Fibroblast of skin of right biceps (primary cell): ENCODE measurements at places on chromosomes 11 and 22.
A peak's percentile ranks its signal among the peaks of the same experiment; 100 is the strongest.

DNA sequence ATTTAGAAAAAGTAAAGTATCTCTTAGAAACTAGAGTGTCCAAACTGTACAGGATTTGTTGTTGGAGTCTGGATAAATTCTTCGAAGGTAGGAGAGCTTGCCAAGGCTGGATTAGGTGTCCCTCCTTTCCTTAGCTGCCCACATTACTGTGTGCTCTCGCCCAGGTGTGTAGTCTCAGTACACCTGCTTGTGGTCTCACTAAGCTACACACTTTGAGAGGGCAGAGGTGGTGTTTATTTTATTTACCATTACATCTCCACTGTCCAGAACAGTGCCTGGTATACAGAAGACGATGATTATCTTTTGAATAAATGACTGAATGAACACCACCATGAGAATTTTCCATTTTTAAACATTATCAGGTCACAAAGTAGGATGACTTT lies 36.5 kb downstream of the VSIG10L2 start:
- no peak for DNase-seq

- peak; percentile 95 for DNase-seq
Measured at GRCh38 chr11:126547161-126547560, 191.7 kb downstream of the ST3GAL4 start.

DNA sequence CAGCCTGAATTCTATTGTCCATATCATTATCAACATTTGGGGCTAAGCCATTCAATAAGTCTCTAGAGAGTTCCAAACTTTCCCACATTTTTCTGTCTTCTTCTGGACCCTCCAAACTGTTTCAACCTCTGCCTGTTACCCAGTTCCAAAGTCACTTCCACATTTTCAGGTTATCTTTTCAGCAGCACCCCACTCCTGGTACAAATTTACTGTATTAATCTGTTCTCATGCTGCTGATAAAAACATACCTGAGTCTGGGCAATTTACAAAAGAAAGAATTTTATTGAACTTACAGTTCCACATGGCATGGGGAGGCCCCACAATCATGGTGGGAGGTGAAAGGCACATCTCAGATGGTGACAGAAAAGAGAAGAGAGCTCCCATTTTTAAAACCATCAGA lies 5.8 kb downstream of the OR5AK2 start:
- no peak for DNase-seq

- DNase-seq = no peak
Measured at GRCh38 chr11:65977621-65978390, 16.3 kb downstream of the SART1 start.

GRCh38 chr11:46711303-46711702 lies 7.7 kb upstream of the F2 start:
- DNase-seq = no peak

DNA sequence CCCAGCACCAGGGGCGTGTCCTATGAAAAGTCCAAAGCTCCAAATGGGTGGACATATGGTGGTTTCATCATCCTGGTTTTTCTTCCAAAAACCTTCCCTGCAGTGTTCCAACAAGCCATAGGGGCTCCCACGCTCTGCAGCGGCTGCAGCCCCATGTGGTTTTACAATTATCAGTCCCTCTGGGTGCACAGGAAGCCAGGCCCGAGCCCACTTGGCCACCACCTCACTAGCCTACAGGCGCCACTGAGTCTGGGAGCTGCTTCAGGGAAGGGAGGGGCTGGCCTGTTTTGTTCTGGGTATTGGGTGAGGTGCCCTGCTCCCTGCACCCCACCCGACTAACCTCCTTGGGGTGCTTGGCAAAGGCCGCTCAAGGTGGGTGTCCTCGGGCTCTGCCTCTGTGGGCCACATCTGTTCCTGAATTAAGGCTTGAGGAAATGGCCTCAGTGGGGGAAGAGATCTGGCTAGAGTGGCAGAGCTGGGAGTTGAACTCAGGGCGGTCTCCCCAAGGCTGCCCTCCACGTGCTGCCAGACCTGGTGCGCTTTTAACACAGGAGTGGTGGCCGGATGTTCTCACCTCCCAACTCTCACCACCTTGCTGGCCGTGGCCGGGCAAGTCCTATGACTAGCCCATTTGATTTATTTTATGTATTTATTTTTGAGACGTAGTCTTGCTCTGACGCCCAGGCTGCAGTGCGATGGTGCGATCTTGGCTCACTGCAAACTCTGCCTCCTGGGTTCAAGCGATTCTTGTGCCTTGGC lies 5.3 kb upstream of the CDC42BPG start:
- peak; percentile 22 for DNase-seq

GRCh38 chr22:25027043-25027906 lies 74.8 kb downstream of the KIAA1671 start:
- DNase-seq = no peak

GRCh38 chr11:62792202-62792575 lies 383 bp upstream of the TMEM223 start:
- DNase-seq = peak; percentile 10

DNA sequence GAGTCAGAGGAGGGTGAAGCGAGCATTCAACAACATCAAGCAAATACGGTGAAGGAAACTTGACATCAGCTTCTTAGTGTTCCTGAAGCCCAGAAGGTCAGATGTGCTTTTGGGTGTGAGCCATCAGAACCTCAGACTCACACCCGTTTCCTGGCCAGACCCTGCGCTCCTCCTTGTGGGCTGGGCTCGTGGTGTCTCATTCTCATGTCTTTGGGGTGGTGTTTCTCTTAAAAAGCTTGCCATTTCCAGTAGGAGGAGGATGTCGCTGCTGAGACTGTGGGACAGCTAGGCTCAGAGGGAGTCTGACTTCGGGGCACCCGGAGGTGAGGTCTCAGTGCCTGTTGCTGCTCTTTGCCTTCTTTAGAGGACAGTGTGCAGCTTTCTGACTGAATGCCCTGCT lies 24.2 kb downstream of the PPFIBP2 start:
- DNase-seq = no peak

- no peak for DNase-seq
Measured at GRCh38 chr11:106679581-106679980, 338.7 kb downstream of the GUCY1A2 start.

DNA sequence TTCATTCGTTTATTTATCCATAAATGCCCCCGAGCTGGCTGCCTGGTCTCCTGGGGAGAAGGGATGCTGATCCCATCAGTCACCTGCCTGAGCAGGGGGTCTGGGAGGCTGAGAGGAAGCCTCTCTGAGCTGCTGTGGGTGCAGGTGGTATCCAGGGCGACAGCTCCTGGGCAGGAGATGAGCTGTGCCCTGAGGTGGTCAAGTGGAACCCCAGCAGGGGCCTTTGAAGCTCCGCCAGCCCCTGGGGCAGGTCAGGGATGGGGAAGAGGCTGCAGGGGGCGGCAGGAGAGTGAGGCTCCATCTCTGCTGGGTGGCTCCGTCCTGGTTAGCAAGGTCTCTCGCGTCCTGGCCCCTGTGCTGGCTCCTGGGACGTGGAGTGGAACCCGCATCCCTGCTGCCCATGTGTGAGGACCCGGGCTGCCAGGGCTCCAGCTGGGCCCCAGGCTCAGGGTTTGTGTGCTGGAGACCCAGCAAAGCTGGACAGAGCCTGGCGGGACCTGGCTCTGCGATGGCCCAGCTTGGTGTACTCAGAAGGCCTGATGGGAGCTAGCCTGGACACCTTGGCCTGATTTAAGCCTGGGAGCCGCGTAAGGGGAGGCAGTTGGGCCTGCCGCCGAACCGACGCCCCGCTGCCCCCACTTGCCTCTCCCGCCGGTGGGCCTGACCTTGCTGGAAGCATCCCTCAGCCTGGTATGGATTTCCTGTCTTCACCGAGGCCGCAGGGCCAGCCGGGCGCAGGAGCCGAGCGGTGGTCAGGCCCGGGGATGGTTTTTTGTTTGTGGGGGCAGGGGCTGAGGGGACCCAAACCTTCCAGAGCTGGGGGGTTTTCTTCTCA lies 44.5 kb downstream of the RTN4R start:
- no peak for DNase-seq

DNA sequence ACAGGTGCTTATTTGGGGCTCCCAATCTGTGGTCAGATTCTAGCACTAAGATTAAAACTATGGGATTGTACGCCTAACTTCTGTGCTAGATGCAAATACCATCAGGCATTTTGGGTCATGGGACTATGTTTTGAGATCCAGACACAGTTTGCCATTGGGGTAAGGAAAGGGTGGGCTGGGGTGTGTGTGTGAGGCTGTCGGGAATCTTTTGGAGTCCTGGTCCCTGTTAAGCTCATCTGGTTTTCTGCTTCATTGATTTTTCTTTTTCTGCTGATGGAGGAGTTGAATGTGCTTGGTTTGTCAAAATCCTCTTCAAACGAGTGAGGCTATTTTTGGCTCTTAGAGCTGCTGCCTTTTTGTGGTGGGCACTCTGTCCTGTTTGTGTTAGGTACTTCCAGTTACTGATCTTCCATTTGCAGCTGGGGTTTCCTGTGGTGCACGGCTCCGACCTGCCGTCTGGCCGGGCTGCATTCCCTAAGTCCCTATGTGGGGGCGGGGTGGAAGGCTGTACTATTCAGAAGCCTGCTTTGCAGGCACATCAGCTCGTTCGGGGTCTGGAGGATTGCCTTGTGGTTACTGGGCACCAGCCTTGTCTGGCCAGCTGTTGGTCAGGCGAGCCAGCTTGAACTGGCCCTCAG lies 2.9 kb downstream of the BCR start:
- peak; percentile 44 for DNase-seq

DNA sequence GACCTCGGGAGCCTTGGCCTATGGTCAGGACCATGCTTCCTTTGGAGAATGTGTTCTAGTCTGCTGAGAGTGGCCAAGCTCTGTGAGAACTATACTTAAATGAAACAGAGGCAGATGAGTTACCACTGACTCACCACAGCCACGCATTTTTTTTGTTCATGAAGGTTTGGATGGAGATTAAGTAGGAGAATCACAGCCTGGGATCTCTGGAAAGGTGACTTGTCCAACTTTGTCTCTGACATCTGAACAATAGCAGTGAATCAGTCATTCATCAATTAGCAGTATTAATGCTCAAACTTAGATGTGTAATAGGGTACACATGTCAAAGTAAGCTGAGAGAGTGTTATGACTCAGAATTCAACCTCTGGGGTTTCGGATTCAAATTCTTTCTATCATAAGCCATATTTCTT lies 100.7 kb upstream of the ANO3 start:
- peak; percentile 93 for DNase-seq

GRCh38 chr11:130112071-130112830 lies 42.6 kb downstream of the APLP2 start:
- DNase-seq = no peak

- DNase-seq = no peak
Measured at GRCh38 chr11:19816817-19817216, 104.2 kb downstream of the NAV2 start.

GRCh38 chr22:42931421-42932196 lies 74.5 kb upstream of the ARFGAP3 start:
- DNase-seq = peak; percentile 62

- DNase-seq = peak; percentile 55
Measured at GRCh38 chr22:30240541-30241417, 5.8 kb downstream of the LIF start.

- DNase-seq = no peak
Measured at GRCh38 chr22:50626314-50626849, 1.6 kb downstream of the ARSA start.

DNA sequence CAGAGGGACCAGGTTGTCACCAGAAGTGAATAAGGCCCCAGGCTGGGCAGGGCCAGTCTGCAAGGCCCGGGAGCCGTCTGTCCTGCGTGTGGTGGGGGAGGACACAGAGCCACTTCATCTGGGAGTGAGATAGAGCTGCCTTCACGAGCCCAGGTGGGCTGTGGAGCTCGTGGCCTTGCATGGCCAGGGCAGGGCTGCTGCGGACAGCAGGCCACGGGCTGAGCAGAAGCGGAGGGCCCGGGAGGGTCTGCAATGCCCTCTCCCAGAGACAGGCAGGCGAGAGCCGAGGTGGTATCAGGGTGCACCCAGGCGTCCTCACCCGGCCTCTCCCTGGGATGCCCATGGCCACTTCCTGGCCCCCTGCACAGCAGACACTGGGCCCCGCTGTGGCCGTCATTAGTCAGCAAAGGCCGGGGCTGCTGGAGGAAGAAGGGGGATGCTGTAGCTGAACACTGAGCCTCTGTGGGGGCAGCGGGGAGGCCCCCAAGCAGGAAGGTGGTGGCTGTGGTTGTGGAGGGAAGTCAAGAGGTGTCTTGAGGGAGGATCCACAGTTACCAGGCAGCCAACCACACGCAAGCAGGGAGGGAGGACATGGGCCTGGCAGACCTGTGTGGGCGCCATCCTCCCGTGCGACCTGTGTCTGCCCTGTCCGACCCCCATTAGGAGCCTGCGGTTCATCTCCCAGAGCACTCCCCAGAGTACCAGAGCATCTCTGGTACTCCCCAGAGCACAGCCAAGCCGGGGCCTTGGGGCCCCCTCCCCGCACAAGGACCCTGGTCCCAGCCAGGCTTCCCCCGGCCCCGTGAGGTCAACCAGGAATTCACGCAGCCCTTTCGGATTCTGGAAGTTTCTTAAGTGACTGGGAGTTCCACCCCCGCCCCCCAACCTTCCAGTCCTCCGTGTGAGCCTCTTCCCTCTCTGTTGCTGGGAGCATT lies 1109.5 kb downstream of the BRD1 start:
- peak; percentile 18 for DNase-seq

- no peak for DNase-seq
Measured at GRCh38 chr11:81819462-81819861, 914.2 kb downstream of the FAM181B start.

DNA sequence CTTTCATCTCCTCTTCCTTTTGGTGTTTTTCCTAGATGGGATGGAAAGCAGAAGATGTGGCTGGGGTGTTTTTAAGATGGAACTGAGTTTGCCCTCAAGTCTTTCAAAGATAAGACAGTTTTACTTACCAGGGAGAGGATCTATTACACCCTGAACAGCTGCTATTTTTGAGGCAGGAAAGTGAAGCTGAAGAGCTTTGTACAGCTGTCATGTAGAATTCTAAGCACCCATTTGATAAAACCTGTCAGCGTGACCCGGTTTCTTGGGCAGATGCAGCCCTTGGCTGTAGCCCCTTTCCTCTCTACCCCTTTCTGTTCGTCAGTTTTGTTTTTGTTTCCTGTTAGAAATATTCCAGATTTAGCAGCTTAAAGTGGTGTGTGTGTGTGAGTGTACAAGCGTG lies 35.2 kb downstream of the FAT3 start:
- DNase-seq = no peak

DNA sequence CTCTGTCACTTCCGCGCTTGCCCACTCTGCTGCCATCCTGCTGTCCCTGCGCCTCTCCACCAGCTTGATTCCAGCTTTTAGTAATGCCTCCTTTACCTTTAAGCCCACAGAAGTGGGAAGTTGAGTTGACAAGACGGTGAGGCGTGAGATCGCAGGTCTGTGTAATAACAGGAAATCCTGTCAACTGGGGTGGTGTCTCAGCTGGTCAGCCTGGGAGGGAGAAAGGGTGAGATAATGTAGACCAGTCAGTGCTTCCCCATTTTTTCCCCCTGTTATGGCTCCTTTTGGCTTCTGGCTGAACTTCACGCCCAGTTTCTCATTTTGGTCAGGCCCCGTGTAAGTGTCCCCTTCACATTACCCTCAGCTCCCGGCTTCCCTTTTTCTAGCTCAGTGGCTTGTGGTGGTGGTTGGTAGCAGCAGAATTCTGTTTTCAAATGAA lies 98.9 kb downstream of the TRAF6 start:
- no peak for DNase-seq

GRCh38 chr11:59899532-59899931 lies 20.9 kb downstream of the OOSP3 start:
- DNase-seq = no peak
